HT-29 (cell line): ENCODE measurements at places on chromosomes 13 and 19. TPM values are rescaled to one million over a fixed set of nuclear protein-coding genes. Genes with fewer than 3 reads are reported as not detected.

The PRSS57 gene
- total RNA-seq, result not detected in 2 replicates

The TTC9B gene
- total RNA-seq, result 0.94 TPM in 1 of 2 replicates, not detected in the other

The CCL25 gene
- total RNA-seq, result not detected in 2 replicates

The ZNF560 gene
- not detected in 2 replicates for total RNA-seq

The CELF5 gene
- 0.10 and 0.53 TPM in 2 replicates for total RNA-seq

The CNN1 gene
- not detected in 2 replicates for total RNA-seq

The ZNF530 gene
- 2.7 and 5.7 TPM in 2 replicates for total RNA-seq

The KCNK6 gene
- total RNA-seq, result 10.3 and 13.9 TPM in 2 replicates

The IL12RB1 gene
- total RNA-seq, result not detected in 2 replicates

The SLC17A7 gene
- 0.13 and 0.18 TPM in 2 replicates for total RNA-seq

The ANGPTL4 gene
- 0.20 TPM in 1 of 2 replicates, not detected in the other for total RNA-seq

The SMG9 gene
- total RNA-seq, result 89.4 and 99.7 TPM in 2 replicates

The CADM4 gene
- total RNA-seq, result 2.7 and 6.4 TPM in 2 replicates

The KLK15 gene
- total RNA-seq, result not detected in 2 replicates
